Osteocyte (in vitro differentiated cells): ENCODE measurements at places on chromosomes 7 and 10.

GRCh38 chr7:75983471-75984129, 10.8 kb downstream of the TMEM120A start:
- DNase-seq = no peak

DNA sequence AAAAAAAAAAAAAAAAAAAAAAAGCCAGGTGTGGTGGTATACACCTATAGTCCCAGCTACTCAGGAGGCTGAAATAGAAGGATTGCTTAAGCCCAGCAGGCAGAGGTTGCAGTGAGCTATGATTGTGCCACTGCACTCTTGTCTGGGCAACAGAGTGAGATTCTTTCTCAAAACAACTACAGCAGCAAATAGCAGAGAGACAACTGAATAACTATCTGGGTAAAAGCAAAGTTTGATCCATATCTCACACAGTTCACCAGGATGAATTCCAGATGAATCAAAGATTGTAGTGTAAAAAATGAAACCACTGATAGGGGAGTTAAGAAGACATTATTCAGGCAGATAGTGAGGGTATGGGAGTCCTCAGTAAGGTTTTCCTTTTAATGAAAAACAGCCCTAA, 11.4 kb upstream of the NUB1 start:
- no peak for DNase-seq

DNA sequence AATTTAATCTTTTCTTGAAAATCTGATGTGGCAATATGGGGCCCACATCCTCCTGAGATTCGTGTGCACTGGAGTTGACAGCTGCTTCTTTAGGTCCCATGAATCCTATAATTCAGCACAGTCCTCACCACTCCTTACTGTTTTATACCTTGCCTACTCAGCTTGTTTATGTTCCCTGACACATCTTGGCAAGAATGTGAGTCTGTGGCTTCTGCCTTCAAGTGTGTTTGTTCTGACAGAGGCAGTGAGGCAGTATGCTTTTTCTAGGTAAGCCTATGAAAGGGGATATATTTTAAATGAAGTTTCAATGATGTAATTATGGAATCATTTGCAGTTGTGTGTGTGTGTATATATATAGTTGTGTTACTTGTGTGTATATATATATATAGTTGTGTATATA, 106.4 kb downstream of the AMPH start:
- no peak for DNase-seq

DNA sequence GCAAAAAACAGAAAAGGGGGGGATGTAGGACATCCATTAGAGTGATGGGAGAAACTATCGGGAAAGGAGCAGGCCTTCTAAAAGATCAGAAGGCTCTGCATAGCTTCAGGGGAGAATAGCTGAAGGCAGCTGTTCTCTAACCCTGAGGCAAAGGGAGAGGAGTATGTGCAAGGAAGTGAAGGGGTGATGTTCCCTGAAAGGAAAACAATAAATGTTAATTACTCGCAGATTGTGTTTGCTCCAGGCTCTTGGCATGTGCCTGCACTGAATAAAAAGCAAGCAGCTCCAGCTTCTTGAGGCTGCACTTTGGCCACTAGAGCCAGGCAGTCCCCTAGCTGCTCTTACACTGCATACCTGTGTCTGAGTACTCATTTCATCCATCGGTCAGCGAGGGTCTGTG, 14.4 kb upstream of the STARD3NL start:
- DNase-seq = no peak

GRCh38 chr7:136911344-136911743, 42.9 kb downstream of the CHRM2 start:
- no peak for DNase-seq

DNA sequence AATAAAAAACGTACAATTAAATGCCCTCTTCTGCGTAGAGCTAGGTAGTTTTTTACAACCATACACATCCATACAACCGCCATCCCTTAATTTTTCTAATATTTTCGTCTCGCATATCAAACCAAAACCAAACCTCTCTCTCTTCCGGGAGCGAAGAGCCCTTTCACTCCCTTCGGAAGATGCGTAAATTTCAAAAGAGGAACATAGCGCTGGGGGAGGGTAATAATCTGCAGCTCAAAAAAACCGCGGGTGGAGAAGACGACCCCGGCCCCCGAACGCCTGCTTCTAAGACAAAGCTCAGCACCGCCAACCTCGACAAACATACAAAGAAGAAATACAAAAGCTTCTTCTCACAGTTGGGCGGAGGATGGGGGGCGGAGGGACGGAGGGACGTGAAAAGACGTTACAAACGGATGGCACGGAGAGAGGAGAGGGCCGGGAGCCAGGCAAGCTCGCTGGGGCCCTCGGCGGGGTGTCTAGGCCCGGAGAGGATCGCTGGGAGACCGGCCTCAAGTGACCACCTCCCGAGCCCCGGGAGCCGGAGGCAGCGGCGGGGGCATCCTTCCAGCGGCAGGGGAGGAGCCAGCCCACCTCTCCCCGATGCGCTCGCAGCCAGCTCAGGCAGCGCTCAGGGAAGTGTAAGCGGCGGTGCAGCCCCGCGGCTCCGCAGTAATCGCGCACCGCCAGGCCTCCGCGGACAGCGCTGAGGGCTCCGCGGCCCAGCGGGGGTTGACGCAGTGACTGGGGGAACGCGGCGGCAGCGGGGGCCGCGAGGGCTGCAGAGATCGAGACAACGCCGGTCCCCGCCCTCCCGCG, 851 bp downstream of the MKRN1 start:
- peak; percentile 86 for DNase-seq

DNA sequence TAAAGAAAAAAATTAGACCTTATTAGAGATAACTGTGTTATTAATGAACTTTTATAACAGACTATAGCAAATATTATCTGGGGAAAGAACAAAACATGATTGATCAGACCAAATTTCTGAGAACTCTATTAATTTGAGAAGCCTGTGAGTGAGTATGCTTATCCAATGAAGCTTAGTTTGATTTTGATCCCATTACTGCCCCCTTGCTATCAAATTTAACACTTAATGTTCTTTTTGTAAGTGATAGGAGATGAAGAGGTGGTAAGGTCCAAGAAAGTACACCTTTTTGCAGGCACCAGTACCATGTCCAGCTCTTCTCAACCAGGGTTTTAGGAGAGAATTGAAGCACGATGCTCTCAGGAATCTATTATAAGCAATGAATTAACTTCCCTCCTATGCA, 49.9 kb downstream of the ZNF365 start:
- DNase-seq = no peak

DNA sequence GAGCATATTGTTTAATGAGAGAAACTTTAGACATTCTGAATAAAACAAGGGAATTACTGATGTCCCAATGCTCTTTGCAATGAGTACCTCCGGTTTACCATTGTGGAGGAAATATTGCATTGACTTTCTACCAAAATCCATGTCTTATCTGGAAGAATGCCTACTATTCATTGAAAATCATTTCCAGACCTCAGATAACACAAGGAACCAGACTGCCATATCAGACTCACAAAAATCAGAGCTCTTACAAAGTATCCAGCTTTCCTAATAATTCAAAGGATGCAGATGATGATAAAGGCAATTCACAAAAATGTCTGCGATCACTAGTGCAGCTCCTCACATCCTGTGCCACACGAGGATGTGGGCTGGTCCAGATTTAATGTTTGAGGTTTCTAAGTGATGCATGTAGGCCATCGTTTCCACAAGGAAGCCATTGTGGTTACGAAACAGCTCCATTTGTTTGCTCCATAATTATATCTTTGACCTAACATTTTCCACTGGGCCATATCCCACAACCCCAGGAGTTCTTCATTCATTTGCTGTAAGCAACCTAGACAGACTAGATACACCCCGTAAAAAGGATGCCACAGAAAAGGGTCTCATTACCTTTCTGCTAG, 831.1 kb upstream of the C7orf33 start:
- no peak for DNase-seq

DNA sequence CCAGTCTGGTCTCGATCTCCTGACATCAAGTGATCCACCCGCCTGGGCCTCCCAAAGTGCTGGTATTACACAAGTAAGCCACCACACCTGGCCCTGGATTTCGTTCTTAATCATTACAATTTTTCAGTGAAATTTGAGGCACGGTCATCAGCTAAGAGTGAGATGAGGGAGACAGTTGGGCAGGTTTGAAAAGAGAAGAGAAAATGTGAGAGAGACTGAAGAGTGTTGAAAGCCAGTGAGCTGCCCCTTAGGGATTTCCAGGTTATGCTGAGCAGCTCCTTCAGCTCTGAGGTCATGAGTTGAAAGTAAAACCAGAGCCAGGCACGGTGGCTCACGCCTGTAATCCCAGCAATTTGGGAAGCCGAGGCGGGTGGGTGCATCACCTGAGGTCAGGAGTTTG, 5.9 kb upstream of the UPF2 start:
- no peak for DNase-seq

GRCh38 chr7:33369888-33370287, 240.5 kb downstream of the BBS9 start:
- DNase-seq = no peak

- no peak for DNase-seq
Observed at GRCh38 chr10:69239816-69240434, 19.8 kb downstream of the HKDC1 start.

DNA sequence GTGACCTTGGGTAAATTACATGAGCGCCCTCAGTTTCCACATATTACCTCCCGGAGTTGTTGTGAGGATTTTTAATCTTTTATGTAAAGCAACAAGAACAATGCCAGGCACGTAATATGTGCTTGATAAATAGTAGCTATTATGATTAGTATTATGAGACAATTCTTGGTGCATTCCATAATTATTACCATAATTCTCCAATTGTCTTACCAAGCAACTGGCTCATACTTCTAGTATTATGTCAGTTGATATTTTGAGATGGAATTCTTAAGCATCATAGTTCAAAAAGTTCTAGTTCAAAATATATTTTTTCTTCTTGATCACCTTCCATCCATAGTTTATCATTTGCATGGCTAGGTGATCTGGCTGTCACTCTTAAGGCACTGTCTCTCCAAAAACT, 259.0 kb downstream of the BBS9 start:
- DNase-seq = no peak

DNA sequence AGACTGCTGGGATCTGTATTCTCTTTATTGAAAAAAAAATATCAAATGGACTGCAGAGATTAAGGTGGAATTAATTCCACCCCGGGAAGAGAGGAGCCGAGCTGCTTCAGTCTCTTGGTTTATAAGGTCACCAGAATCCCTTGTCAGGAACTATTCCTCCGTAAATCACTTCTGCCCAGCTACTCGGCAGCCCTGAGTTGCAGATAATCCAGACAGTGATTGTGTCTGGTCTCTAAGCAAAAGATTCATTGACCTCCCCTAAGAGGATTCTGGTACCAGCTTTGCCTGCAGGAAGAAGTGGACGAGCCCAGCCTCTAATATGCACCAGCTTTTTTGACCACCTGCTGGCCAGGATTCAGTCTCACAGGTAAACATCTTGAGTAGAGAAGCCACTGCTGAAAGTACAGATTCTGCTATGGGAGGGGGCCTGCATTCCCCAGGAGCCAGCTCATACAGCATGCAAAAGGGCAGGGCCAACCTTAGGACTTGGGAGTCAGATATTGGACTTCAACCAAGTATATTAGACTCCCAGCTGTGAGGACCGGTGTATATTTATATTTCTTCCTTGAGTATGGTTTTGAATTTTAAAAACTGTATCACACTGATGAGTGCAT, 27.1 kb upstream of the PLXNA4 start:
- no peak for DNase-seq

DNA sequence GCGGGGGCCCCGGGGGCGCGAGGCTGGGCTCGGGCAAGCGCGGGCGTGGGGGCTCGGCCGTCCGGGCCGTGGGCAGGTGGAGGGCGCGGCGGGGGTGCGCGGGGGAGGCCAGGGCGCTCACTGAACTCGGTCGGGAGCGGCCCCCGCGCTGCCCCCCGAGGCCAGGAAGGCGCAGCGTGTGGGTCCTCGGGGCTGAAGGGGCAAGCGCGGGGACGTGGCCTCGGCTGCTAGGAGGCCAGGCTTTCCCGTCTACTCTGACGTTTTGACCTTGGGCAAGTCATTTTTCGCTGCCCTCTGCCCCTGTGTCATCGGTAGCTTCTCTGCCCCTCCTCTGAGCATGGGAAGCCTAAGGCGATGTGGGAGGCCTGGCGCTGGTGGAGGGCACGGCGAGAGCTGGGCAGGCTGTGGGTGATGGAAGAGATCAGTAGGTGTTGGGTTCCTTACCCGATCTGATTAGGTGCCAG, 441 bp downstream of the FBH1 start:
- DNase-seq = no peak

- DNase-seq = no peak
Observed at GRCh38 chr10:83515001-83515400, 624.3 kb upstream of the GHITM start.

GRCh38 chr7:55052741-55053427, 34.1 kb downstream of the EGFR start:
- DNase-seq = no peak

DNA sequence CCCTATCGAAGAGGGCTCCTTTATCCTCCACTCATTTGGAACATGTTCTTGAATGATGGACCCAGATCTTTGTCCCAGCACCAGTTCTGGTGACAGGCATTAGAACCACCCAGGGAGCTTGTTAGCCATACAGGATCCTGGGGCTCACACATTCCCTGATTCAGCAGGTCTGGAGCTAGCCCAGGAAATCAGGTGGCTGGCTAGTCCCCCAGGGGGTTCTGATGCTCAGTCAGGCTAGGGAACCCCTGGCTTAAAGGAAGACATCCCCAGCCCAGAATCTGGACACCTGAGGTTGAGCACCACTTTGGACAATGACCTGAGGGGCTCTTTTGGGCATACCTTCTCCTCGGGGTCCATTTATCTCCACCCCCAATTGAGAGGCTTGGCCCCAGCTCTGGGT, 37.0 kb upstream of the NANOS1 start:
- DNase-seq = peak; percentile 73

DNA sequence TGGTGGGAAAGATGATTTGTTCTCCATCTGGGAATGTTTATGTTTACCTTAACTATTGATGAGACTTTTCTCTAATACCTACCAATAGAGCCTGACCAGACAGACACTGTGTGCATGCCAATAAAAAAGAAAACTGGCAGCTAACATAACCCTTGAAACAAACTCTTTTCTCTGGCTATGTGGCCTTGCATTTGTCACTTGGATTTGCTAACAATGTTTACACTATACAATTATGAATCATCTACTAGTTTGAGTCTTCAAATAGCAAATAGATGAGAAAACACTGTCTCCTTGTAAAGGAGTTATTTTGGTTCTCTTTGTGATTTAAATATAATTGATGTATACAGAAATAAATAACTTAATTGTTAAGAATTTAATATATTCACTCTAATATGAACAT, 273.1 kb downstream of the SEMA3D start:
- DNase-seq = no peak

GRCh38 chr7:130444751-130445407, 4.1 kb upstream of the CEP41 start:
- DNase-seq = no peak

GRCh38 chr10:103820101-103821062, 35.0 kb downstream of the SH3PXD2A start:
- no peak for DNase-seq
